Endothelial cell (in vitro differentiated cells): ENCODE measurements at places on chromosomes 12 and 14. TPM values are rescaled to one million over a fixed set of nuclear protein-coding genes. Genes with fewer than 3 reads are reported as not detected.
A peak's percentile ranks its signal among the peaks of the same experiment; 100 is the strongest.

Gene SMCO3
- 0.13 TPM for total RNA-seq

Gene SLC24A4
- 1.1 TPM for total RNA-seq

- H3K4me3 ChIP-seq = no peak overlapping the region
- H3K36me3 ChIP-seq = no peaks in the 10 kb centered on the region
- H3K4me1 ChIP-seq = no peaks in the 10 kb centered on the region
- H3K27me3 ChIP-seq = no peaks in the 10 kb centered on the region
These were observed 666.5 kb downstream of the FLRT2 start for GRCh38 chr14:86196471-86196870.

- peaks cover 18% of the 10 kb centered on the region for H3K4me1 ChIP-seq
- peak; percentile 35 for DNase-seq
- peaks cover 3% of the 10 kb centered on the region for H3K36me3 ChIP-seq
- no peak overlapping the region for H3K27ac ChIP-seq
- peak overlapping the region; percentile 74 for H3K4me3 ChIP-seq
These were observed 811 bp upstream of the FBRSL1 start for GRCh38 chr12:132489078-132489601.

DNA sequence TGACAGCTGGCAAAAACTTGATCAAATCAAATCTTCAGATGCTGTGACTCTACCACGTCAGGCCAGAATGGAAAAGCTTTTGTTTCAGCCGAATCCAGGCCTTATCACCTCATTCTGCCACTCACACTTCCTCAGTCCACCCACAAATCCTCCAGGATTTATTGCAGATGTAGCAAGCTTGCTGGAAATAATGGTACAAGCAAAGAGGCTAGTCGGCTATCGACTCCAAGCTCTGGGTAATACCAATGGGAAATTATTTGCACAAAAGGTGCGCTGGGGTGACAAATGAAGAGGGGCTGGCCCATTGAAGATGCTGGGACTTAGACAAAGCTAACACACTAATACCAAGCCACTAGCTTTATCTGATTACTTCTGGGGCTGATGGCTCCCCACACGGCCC lies 250.5 kb downstream of the ASCL1 start:
- no peaks in the 10 kb centered on the region for H3K27me3 ChIP-seq
- no peak overlapping the region for H3K27ac ChIP-seq
- no peaks in the 10 kb centered on the region for H3K4me1 ChIP-seq
- no peaks in the 10 kb centered on the region for H3K36me3 ChIP-seq
- DNase-seq = no peak

GRCh38 chr12:71440763-71441748 lies 1.5 kb downstream of the LGR5 start:
- H3K27me3 ChIP-seq = peaks cover 15% of the 10 kb centered on the region
- H3K27ac ChIP-seq = no peak overlapping the region
- no peak for DNase-seq
- H3K4me1 ChIP-seq = peaks cover 15% of the 10 kb centered on the region

DNA sequence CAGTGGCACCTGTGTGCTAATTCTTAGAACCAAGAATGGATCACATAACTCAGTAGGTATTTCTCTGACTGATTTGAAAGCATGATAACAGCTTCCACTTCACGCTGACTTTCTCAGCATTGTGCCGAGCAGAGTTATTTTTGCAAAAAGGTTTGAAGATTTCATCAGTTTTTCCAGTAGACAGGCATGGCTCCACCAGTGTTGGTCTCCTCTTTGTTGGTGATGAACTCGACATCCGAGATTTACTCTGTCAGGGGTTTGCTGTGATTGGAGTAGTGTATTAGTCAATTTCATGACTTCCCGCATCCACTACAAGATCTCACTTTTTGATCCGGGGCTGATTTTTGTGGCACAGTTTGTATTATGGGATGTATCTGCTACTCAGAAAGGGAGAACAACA lies 85.3 kb downstream of the PRKCH start:
- H3K4me3 ChIP-seq = no peak overlapping the region
- DNase-seq = no peak
- no peaks in the 10 kb centered on the region for H3K36me3 ChIP-seq

- H3K27me3 ChIP-seq = peaks cover 3% of the 10 kb centered on the region
- H3K36me3 ChIP-seq = no peaks in the 10 kb centered on the region
- no peak for DNase-seq
- H3K4me1 ChIP-seq = peaks cover 12% of the 10 kb centered on the region
- no peak overlapping the region for H3K4me3 ChIP-seq
- peak overlapping the region; percentile 96 for H3K27ac ChIP-seq
These were observed 22.2 kb upstream of the CFAP54 start for GRCh38 chr12:96466939-96467751.

- H3K36me3 ChIP-seq = peaks cover 4% of the 10 kb centered on the region
- no peak for DNase-seq
- peaks cover 23% of the 10 kb centered on the region for H3K4me1 ChIP-seq
These were observed 723 bp downstream of the ATF7 start for GRCh38 chr12:53625373-53625945.
